Erythroblast (primary cell): ENCODE measurements at places on chromosomes 16 and 17.

DNA sequence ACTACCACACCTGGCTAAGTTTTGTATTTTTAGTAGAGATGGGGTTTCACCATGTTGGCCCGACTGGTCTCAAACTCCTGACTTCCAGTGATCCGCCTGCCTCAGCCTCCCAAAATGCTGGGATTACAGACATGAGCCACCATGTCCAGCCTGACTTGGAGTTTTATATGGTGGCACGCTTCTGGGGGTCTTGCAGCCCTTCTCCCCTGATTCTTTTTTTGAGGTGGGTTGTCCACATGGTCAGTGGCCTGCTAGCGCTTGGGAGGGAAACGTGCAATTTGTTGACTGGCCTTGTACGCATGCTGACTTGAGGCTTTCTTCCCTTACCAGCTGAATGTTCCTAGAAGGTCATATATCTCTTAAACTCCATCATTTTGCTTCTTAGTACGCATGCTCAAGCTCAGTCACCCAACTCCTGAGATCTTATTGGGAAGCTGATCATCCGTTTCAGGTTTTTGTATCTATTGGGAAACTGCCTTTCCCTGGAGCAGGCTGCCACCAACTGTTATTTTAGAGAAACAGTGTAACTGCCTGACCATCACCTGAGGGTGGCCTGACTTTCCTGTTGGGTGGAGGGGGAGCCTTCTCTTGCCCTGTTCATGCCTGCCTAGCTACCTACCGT lies 13.7 kb upstream of the LDHD start:
- peak; percentile 7 for DNase-seq

- no peak for DNase-seq
Observed at GRCh38 chr16:65125322-65125721, 3.5 kb upstream of the CDH11 start.

GRCh38 chr17:63376949-63377348 lies 69.2 kb downstream of the CYB561 start:
- no peak for DNase-seq

DNA sequence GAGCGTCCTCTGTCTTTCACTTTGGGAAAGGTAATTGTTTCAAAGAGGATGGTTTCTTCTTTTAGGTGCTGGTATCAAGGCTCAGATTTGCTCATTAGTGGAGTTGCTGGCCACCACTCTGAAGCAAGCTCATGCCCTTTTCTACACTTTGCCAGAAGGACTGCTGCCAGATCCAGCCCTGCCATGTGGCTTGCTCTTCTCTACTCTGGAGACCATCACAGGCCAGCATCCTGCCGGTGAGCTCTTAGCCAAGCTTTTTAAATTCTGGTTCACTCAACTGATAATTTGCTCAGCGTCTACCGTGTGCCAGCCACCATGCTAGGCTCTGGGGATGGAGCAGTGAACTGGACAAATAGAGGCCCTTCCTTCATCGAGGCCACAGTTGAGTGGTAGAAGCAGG lies 4.3 kb downstream of the COG1 start:
- no peak for DNase-seq

GRCh38 chr16:30535777-30536190 lies 1.1 kb upstream of the ZNF747 start:
- peak; percentile 82 for DNase-seq

- no peak for DNase-seq
Observed at GRCh38 chr17:30547778-30548573, 70.8 kb downstream of the GOSR1 start.

- no peak for DNase-seq
Observed at GRCh38 chr16:23119570-23119969, 29.7 kb downstream of the USP31 start.

GRCh38 chr16:77409311-77409710 lies 25.5 kb downstream of the ADAMTS18 start:
- DNase-seq: no peak

DNA sequence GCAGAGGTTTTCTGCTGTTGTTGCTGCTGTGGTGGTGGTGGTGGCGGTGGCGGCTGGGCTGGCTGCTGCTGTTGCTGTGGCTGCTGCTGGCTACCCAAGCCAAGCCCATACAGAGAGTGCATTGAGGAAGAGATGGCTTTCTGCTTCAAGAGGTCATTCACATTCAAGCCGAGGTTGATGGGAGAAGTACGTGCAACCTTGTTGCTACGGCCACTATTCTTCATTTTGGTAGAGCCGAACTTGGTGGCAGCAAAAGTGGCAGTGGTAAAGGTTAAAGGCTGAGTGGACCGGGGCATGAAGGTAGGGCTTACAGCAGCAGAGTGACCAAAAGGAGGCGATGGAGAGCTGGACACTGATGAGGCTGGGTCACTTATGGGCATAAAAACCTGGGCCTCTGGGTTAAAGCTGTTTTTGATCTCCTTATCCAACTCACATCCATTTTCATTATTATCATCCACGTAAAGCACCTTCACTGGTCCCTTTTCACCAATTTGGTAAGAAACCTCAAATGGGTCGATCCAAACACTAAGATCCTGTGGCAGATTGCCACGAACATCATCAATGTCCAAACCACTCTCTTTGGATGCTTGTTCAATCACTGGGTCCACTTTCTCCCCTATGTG lies 2.8 kb downstream of the TOB1 start:
- peak; percentile 77 for DNase-seq

GRCh38 chr17:31158746-31159377 lies 64.1 kb downstream of the NF1 start:
- no peak for DNase-seq

DNA sequence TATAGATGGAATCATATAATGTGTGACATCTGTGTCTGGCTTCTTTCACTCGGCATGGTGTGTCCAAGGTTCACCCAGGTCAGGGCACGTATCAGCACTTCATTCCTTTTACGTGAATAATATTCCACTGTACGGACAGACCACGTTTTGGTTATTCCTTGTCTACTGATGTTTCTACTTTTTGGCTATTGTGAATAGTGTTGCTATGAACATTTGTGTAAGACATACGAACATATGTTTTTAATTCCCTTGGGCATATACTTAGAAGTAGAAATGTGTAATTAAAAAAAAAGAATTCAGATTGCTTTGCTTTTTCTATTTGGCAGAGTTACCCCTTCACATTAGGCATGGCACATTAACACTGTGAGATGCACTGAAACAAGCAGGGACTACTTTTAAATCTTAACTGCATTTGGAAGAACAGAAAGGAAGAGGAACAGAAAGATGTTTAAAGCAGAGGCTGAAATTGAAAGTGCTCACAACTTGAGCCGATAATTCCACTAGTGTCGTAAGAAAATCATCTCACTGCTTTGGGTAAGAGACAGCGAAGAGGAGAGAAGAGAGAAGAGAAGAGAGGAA lies 105.3 kb downstream of the VPS53 start:
- no peak for DNase-seq

- peak; percentile 74 for DNase-seq
Observed at GRCh38 chr16:27355610-27356009, 41.8 kb downstream of the IL4R start.

- DNase-seq: no peak
Observed at GRCh38 chr16:57021757-57022156, 32.4 kb downstream of the NLRC5 start.

- peak; percentile 16 for DNase-seq
Observed at GRCh38 chr16:11824362-11824761, 27.0 kb downstream of the RSL1D1 start.

GRCh38 chr17:63423963-63424362 lies 22.1 kb downstream of the CYB561 start:
- no peak for DNase-seq

- DNase-seq: no peak
Observed at GRCh38 chr17:28774206-28774605, 30.4 kb downstream of the TRAF4 start.

- no peak for DNase-seq
Observed at GRCh38 chr16:78648517-78648916, 549.1 kb downstream of the WWOX start.

DNA sequence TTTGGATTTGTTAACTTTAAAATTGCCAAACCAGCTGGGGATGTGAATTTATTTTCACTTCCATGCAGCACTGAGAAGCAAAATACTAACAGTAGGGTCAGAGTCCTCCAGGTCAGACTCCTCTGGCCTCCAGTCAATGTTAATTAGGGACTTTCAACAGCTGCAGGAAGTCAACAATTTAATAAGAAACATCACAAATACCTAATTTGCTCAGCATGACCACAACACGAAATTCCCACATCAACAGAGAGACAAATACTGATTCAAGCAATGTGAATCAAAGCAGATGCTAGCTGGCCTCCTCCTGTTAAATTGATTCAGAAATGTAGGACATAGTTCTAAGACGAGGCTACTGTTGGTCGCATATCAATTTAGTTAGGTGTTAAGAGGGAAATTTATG lies 111.7 kb downstream of the ABCA8 start:
- no peak for DNase-seq

- no peak for DNase-seq
Observed at GRCh38 chr17:42849451-42850181, 1.4 kb upstream of the AOC3 start.

GRCh38 chr17:82370471-82371332 lies 863 bp upstream of the UTS2R start:
- DNase-seq: no peak

DNA sequence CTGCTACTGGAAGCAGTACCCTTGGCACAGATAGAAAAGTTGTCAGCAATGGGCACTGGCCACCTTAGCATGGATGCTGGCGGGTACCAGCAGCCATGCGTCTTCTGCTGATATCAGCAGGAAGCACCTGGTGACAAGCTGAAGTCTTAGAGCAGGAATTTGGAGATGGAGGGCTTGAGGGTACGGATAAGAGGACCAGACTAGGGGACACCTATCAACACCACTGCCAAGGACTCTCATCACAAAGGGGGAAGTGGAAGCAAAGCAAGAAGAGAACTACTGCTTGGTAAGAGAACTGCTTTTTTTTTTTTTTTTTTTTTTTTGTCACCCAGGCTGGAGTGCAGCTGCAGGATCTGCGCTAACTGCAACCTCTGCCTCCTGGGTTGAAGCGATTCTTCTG lies 35.4 kb upstream of the LYRM9 start:
- DNase-seq: peak; percentile 29

DNA sequence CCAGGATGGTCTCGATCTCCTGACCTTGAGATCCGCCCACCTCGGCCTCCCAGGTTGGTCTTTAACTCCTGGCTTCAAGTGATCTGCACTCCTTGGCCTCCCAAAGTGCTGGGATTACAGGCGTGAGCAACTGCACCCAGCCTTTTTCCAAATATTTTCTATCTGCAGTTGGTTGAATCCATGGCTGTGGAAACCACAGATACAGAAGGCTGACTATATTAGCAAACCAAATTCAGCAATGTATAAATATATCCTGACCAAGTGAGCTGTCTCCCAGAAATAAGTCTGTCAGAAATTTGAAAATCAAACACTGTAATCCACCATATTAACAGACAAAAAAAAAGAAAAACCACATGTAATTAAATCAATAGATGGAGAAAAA lies 9.6 kb downstream of the CFDP1 start:
- DNase-seq: no peak

- DNase-seq: no peak
Observed at GRCh38 chr17:75507733-75508719, 7.3 kb downstream of the CASKIN2 start.

DNA sequence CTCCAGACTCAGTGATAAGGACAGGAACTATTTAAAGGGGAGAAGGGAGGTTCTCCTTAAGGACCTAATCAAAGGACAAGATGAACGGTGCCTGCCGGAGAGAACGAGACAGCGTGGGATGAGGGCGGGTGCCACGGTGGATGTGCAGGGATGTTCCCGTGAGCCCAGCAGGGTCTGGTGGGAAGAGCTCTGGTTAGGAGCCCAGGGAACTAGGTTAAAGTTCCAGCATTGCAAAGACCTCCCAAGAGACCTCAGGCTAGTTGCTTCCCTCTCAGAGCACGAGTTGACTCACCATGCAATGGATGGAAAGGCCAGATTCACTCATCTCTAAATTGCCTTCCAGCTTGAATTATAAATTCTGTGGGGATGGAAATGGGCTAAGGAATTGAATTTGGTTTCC lies 14.7 kb downstream of the CCR7 start:
- DNase-seq: no peak

DNA sequence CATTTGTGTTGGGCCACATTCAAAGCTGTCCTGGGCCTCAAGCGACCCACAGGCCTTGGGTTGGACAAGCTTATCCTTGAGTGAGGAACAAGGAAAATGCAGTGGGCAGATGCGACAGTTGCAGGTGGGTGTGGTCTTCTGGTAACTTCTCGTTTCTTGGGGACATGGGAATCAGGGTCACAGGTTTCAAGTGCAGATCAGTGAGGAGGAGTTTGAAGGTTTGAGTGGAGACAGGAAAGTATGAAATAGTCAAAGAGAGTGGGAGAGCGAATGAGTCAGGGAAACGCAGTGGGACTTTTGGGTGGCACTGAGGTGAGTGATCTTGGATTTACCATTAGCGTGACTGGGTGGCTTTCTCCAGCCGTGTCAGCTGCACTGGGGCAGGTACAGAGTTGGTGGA lies 15.4 kb upstream of the CCL22 start:
- DNase-seq: no peak

- no peak for DNase-seq
Observed at GRCh38 chr17:30155389-30155788, 38.8 kb downstream of the NSRP1 start.

DNA sequence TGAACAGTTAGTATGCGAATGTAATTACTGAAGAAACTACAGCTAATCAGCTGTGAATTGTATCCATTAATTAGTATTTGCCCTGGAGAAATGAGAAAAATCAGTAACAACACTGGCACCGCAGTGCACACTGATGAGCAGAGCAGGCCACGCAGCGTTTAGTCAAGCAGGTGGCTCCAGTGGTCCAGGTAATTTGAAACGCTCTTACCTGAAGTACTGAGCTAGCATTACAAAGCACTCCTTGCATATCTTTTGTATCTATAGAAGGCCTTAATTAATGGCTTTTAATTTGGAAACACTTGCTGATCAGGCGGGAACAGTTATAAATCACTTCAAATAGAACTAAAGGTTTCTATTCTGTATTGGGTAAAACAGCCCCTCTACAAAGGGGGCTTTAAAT lies 76.4 kb downstream of the TOX3 start:
- no peak for DNase-seq

- peak; percentile 42 for DNase-seq
Observed at GRCh38 chr17:74852237-74853047, 7.2 kb downstream of the GRIN2C start.

DNA sequence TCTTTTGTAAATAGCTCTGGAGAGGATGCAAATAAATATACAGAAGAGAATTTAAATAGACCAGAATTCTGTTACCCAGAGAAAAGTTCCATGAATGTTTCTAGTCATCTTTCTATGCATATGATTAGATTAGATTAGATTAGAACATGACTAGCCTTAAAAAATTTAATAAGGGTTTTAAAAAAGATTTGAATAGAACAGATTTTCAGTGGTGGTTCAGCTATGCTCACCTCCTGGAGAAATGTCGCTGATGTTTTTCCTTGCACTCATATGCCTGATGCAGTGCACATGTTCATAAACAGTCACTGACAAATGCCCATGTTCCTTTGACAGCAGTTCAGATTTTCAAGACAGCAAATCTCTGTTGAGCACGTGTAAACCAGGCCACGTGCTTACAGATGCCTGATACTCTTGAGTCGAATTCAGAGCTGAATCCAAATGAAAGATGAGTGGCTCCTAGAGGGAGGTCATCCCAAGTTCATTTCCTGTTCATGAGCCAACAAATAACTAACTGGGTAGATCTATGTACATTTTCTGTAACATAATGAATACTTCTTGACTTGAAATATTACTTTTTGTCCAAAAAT lies 19.9 kb upstream of the RAB11FIP4 start:
- no peak for DNase-seq

- DNase-seq: peak; percentile 27
Observed at GRCh38 chr17:60577147-60577915, 22.7 kb upstream of the PPM1D start.

- DNase-seq: no peak
Observed at GRCh38 chr16:58510097-58510775, 5.1 kb upstream of the SETD6 start.

GRCh38 chr16:30778549-30779244 lies 8.3 kb downstream of the ZNF629 start:
- no peak for DNase-seq
